ENCODE measurements at places on chromosomes 3 and 15.

DNA sequence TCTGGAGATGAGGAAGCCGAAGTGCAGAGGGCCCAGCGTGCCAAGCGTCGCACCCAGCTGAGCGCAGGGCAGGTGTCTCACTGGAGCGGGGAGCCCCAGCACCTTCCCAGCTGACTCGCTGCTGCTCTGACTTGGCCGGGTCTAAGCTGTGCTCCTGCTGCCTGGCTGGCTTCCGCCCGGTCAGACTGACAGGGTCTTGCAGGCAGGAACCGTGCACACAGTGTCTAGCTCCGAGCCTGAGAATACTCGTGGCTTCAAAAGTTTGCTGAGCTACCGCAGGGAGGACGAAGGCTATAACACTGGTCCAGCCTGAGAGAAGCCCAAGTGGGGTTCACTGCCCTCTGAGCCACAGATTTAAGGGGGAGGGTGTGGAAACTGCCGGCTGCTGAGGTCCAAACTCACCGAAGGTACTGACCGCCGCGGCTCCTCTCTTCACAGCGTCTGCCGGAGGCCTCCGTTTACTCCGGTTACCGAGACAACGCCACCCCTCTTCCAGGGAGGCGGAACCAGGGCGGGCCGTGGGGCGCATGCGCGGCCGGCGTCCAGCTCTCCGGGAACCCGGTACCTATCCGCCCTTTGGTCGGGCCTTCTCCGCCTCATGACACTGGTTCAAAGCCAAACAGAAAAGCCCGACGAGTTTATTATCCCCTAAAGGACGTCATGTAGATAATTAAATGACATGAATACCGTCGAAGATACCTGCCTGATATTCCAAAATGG lies at the start of gene CFAP44:
TSS of gene CFAP44 (minus strand) at position 443 of the 720 bp plus-strand sequence. CDS start 7,829 bp downstream, outside the sequence.
- peak; percentile 60 for DNase-seq

- no peak for DNase-seq
Measured at GRCh38 chr15:26083457-26083856, 220.3 kb upstream of the ATP10A start.

DNA sequence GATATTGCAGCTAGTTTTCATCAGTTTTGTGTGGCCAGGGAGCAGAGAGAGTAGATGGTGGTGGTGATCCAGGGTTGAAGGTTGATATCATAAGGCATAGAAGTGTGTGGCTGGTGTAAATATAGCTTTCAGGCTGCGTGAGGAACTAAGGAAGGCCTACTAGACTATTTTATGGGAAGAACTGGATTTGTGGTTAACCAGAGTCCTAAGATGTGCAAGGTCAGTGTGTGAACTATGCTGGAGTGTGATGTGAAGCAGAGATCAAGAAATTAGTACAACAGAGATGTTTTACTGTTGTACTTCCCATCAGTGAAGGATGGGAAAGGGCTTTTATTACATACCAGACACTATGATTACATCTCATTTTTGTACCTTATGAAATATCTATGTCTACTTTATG lies 41.5 kb downstream of the MAPK6 start:
- DNase-seq = no peak

DNA sequence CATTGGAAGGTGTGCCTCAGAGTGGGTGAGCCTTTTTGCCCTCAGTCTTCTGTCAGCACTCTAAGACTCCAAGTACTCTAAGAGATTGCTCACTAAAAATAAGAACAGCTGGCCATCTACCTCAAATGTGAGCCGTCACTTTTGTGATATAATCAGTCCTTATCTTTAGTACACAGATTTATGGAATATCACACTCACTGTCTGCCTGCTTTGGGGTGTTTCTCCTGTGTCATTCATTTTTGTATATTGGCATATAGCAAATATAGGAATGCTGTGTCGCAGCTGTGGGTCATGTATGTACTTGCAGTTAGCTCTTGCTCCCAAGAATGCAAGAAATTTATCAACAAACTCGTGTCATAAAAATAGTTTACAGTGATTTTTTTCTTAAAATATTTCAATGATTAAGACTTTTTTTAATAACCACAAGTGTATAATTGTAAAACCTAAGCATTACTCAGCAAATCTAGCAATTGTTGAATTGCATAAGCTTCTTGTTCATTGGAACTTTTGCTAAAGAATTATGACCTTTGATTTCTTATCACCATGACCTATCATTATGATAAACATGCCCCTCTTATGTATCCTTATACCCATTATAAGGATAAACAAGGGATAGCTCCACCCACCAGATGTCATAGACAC lies 18.8 kb downstream of the SETD5 start:
- no peak for DNase-seq

- DNase-seq = no peak
Measured at GRCh38 chr3:69752241-69752640, 13.0 kb downstream of the MITF start.

GRCh38 chr15:28459279-28459678 lies 73.5 kb downstream of the GOLGA8G start:
- DNase-seq = no peak

GRCh38 chr15:27086149-27086548 lies 115.2 kb downstream of the GABRG3 start:
- no peak for DNase-seq

- no peak for DNase-seq
Measured at GRCh38 chr15:100877551-100877950, 2.1 kb upstream of the ALDH1A3 start.

DNA sequence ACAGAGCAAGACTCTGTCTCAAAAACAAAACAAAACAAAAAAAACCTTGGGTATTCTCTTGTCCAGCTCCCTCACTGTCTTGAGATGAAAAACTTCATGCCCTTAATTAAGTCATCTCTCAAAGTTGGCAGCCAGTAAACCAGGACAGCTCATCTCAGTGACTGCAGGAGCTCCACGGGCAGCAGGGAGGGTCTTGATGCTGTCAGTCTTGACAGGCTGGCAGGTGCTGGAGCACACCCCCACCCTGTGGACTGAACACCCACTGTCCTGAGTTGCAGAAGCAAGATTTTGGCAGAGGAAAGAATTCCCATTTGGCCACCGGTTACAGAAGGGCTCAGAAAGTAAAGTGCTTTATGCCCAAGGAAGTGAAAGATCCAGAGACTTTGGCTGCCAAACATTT lies 8.0 kb downstream of the DNAJA4 start:
- DNase-seq = no peak

GRCh38 chr15:90883526-90883975 lies 753 bp upstream of the FES start:
- no peak for DNase-seq

GRCh38 chr3:76051145-76051544 lies 265.8 kb upstream of the ZNF717 start:
- DNase-seq = no peak

DNA sequence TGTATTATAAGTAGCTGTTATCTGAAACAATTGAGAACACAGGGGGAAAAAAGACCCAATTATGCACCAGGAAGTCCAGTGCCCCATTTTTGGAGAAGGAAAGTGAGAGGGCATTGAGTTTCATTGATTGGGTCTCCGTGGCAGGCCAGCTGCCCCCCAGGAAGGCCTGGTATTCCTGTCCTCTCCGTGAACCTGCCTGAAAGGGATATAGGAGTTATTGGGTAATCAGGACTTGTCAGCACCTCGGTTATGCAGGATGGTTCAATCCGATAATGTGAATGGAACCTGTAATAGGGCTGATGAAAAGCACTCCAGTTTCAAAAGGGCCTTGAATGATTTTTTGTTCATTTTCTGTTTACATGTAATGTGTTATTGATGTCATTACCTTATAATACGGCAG lies 122.0 kb upstream of the RARB start:
- no peak for DNase-seq

GRCh38 chr3:128572644-128573105 lies 77.9 kb downstream of the RPN1 start:
- DNase-seq = no peak

GRCh38 chr3:157098823-157099185 lies 61.1 kb downstream of the CCNL1 start:
- DNase-seq = no peak

DNA sequence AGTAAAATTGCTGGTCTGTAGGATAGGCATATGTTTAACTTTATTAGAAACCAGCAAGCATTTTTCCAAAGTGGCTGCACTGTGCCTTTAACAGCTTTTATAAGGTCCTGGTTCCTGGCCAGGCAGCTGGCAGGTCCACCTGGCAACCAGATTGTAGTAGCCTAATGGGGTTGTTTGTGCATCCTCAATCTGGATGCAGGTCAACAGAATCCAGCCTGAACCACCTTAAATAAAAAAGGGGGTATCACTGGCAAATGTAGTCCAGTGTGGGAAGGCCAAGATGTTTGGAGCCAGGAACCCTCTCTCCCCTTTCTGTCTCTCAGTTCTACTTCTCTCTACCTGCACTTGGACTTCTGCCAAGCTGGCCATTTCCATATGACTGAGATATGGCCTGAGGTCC lies 200.3 kb downstream of the ZNF621 start:
- no peak for DNase-seq

DNA sequence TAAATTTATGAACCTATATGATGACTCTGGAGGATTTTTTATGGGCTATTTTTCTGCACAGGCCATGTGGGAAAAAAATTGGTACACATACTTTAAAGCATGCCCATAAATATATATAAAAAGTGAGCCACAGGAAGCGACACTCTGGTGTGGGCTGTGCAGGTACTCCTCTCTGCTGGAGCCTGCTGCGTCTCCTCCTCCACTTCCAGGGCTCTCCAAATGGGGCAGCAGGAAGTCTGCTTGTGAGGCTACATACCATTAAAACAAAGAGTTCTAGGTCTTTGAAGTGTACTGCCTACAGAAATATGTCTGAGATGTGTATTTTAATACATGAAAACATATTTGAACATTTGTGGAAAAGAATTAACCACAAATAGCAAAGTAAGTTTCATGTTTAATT lies 135.1 kb downstream of the CTNNB1 start:
- DNase-seq = no peak

DNA sequence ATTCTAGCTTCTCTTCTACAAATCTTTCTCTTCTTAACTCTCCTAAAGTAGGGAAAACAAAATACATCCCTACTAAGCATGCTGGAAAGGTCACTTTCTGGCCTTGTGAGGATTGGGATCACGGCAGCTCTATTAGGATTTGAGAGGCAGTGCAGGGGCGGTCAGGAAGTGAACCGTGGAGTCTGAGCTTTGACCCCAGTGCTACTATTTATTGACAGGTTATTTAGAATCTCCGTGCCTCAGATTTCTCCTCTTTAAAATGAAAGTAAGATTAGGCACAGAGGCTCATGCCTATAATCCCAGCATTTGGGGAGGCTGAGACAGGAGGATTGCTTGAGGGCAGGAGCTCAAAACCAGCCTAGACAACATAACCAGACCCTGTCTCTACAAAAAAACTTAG lies 42.0 kb upstream of the CHRM5 start:
- DNase-seq = no peak

Data from occipital lobe (tissue), 3 donors.